ENCODE measurements at places on chromosomes 1 and 21. TPM values are rescaled to one million over a fixed set of nuclear protein-coding genes. Genes with fewer than 3 reads are reported as not detected.

DNA sequence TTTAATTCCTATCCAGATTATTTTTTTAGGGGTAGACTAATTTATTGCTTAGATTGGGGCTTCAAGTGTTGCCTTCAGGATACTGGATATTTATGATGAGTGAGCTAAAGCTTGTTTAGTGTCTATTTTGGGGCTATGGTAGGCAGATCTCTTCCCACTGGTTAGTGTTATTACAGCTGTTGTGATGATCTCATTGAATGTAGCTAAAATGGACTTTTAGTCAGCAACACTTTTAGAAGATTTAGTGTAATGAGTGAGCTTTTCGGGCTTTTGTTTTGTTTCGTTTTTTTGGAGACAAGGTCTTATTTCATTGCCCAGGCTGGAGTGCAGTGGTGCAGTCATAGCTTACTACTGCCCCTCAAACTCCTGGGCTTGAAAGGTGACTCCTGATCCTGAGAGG is 14.2 kb downstream of the THRAP3 start:
- DNase-seq, result peak; percentile 86

DNA sequence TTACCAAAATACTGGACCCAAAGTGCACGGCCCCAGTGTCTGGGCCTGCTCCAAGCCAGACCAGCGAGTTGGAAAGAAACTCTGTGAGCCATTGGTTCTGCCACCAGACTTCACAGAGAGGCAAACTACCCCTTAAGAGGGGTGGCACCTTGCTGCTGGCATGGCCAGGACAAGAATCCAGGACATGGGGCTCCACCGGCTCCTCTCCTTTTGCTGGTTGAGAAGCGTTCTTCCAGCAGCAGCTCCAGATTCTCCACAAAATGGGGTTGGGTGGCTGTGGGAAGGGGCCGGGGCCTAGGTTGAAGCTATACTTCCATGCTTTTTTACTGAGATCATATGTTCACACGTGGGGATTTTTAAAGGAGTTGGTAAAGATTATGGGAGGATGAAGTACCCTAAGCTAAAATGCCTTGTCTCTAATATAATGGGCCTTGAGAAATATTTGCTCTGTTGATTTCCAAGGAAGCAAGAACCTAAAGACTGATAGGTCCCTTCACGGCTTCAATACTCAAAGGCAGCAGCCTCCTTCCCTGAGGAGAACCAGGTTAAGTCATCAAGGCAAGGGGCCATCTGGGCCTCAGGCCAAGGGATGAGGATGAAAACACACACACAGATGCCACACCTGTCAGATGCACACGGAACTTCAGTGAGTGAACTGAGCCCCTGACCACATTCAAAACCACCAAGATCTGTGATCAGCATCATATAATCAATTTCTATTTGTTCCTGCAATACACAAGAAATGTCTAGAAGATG is 3.1 kb downstream of the C1orf198 start:
- DNase-seq, result no peak

The CYP4A11 gene
- not detected for total RNA-seq

The CRNN gene
- not detected for total RNA-seq

DNA sequence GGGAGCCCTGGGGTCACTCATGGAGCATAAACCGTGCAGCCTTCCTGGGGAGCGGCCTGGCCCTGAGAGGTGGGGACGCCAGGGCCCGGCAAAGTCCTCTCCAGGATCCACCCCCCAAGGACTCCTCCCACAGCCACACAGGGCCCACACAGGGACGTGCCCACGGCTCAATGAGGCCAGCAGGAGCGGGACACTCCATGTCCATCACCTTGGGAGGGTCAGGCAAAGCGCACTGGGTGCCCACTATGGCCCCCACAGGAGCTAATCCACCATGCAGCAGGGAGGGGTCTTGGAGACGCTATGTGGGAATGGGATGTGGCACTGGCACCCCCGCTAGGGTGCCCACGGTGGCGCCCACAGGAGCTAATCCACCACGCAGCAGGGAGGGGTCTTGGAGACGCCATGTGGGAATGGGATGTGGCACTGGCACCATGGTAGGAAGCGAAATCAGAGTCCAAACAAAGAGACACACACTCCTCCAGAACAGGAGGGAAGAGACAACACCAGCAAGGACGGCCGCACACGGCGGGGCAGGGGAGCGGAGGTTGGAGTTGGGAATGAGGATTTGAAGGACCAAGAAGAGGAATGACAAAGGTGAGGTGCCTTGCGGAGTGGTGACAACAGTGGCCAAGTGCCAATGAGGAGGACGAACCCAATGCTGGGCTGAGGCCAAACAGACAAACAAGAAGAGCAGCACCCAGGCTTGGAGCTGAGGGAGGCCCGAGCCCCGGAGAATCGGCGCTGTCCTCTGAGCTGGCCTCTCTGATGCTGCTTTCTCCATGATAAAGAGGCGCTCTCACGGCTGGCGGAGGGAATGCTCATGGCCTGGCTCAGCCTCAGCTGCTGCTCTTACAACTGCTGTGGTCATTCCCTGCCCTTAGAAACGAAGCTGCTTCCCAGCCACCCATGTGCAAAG is 18.1 kb upstream of the SLC19A1 start:
- no peak for DNase-seq

All from IMR-90 (cell line).